Activated CD8-positive, alpha-beta memory T cell treated with anti-CD3 and anti-CD28 coated beads for 24 hours (primary cell): ENCODE measurements at places on chromosomes 16 and 17.

GRCh38 chr17:62059414-62059813 is 5.7 kb downstream of the MED13 start:
- DNase-seq, result no peak

DNA sequence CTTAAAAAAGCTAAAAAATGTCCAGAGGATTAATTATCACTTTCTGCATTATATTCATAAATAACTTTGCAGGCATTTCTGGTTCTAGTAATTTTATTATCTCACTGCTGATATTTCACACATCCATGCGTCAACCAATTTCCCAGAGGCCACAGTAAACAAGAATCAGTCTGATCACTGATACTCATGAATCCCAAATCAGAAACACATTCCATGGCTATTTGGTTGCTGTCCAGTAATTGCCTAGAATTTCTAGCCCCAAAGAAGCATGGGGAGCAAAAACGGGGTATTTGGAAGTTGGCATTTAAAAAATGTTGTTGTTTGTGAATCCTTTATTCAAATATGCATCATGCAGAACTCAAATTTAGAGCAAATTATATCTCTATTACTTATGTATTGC is 244.8 kb downstream of the CDH8 start:
- DNase-seq, result no peak

DNA sequence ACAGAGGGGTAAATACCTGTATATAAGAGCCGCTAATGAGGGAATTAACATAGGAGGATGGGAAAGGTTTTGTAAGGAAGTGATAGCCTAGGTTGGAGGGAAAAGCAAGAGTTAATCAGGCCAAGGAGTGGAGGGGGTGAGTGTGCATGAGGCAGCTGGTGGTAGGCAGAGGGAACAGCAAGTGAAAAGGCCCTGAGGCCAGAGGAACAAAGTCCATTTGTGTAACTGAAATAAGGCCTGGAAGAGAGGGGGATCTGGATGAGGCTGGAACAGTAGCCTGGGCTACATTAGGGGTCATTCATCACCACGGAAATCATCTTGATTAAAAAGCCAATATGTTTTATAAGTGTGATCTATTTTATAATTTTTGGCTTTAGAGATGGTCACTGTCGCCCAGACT is 45.7 kb downstream of the FZD2 start:
- DNase-seq, result no peak

GRCh38 chr17:78855561-78856165 is 15.0 kb upstream of the USP36 start:
- DNase-seq, result no peak

- DNase-seq, result no peak
Observed at GRCh38 chr17:47948706-47949196, 7.4 kb downstream of the PNPO start.

DNA sequence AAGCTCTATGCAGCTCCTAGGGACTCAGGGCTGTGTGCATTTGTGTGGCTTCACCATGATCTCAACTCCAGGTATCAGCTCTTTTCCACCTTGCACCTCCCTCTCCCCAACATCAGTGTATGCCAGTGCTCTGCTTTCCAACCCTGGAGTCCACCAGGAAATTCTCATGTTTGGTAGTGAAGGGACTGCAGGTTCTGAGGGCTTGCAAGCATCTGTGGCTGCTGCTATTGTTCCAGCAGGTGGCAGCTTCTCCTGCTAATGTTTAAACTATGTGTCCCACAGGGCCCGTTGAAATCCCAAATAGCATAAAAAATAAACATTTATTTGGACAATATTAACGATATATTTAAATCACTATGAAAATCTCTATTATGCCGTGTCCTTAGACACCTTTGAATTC is 82.0 kb downstream of the RGS9 start:
- no peak for DNase-seq

DNA sequence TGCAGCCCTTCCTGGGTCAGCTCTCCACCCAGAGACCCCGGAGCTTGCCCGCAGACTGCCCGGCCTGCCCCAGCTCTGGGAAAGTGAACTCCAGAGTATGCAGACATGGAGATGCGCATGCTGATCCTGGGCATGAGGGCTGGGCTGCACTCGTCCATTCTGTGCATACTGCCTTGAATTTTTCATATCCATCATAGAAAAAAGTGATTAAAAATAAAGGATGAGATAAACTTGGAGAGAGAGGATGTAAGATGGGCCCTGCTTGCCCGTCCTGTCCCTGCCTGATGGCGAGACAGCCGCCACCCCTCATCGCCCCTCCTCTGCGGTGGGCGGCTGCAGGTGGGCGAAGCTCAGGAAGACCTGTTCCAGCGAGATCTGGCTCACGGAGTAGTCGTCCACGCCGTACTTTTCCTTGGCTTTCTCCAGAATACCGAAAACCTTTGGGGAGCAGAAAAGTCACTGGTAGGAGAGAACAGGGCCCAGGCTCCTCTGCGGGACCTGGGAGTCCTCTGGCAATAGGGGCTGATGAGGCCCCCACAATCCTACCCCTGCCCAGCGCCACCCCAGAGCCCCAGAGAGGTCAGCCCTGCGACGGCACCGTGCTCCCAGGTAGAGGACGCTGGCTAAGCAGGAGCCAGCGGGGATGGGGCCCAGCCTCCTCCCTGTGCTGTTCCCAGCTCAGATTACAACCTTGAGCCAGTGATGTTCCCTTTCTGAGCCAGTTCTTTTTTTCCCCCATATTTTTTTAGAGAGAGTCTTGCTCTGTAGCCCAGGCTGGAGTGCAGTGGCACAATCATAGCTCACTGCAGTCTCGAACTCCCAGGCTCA is 8.7 kb upstream of the RNPS1 start:
- DNase-seq, result no peak

DNA sequence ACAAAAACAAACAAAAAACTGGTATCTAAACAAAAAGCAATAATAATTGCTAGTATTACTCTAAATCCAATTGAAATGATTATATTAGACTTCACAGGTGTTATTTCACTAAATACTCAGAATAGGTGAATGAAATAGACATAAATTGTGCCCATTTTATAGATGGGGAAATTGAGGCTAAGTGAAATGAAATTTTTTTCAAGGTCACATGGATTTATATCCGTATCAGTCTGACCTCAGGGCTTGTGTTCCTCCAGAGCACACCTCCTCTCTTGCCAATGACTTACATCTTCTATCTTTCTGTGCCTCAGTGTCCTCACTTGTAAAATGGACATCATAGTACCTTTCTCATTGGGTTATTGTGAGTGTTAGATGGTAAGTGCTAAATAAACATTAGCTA is 72.3 kb downstream of the GP2 start:
- no peak for DNase-seq

- no peak for DNase-seq
Observed at GRCh38 chr17:32302860-32303649, 37.4 kb downstream of the RHBDL3 start.

- DNase-seq, result no peak
Observed at GRCh38 chr16:88334778-88335720, 47.7 kb upstream of the ZNF469 start.

GRCh38 chr16:86491640-86492023 is 18.7 kb upstream of the FOXF1 start:
- no peak for DNase-seq

DNA sequence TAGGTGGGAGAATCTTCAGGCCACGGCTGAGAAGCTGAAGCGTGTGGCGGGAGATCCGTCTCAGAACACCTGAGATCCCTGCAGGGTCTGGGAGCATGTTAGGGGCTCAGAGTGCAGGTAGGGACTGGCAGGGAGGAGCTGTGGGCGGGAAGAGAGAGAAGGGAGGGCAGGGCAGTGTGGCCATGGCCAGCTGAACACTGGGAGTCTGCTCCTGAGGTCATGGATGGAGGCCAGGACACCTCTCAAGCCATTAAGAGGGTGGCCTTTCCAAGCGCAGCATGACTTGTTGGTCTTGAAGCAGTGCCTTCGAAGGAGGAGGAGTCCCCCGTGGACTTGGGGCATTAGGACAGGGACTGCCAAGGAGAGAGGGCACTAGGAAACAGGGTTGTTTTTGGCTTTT is 23.7 kb downstream of the NAA60 start:
- no peak for DNase-seq

DNA sequence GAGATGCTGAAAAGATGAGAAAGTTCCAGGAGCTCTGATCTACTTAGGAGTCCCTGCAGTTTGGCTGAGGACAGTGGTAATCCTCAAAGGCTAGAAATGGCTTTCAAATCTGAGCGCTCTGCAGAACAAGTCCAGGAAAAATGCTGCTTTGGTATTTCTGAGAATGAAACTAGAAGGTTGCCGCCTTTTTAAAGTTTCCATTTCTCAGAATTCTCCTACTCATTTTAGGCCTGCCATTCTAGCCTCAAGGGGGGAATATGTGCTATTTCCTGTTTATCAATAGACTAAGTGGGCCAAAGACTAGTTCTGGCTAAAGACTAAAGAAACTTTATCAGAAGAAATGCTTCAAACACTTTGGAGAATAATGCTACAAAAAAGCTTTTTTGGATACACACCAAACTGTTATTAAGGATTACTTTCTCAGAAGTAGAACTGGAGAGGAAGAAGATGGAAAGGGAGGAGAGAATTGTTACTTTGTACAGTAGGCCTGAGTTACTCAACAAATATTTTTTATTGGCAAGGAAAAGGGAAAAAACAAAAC is at the start of gene SLFN12L:
SLFN12L (minus strand) TSS at position 78 of the 541 bp plus-strand sequence. CDS start 15,314 bp downstream, outside the sequence.
- peak; percentile 63 for DNase-seq

GRCh38 chr17:82940226-82941020 is 100.6 kb upstream of the ZNF750 start:
- DNase-seq, result no peak

GRCh38 chr17:64460955-64461354 is 12.0 kb downstream of the MILR1 start:
- no peak for DNase-seq

DNA sequence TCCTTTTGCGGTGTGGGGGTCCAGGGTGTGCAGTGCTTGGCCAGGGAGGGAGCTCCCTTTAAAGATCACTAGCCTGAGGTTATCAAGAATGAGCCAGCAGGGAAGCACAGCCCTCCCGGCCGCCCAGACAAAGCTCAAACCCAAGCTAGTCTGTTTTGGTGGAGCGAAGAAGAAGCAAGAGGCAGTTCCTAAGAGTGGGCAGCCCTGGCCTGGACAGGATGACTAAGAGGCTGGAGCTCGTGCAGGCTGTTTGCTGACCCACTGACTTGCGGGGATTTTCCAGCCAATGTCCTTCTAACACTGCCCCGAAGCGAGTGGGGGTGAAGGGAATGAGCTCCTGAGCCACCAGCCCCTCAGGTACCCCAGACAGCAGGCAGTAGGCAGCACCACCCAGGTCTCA is 134.4 kb downstream of the COPRS start:
- DNase-seq, result no peak

- no peak for DNase-seq
Observed at GRCh38 chr17:18230288-18231141, 5.1 kb downstream of the LLGL1 start.

DNA sequence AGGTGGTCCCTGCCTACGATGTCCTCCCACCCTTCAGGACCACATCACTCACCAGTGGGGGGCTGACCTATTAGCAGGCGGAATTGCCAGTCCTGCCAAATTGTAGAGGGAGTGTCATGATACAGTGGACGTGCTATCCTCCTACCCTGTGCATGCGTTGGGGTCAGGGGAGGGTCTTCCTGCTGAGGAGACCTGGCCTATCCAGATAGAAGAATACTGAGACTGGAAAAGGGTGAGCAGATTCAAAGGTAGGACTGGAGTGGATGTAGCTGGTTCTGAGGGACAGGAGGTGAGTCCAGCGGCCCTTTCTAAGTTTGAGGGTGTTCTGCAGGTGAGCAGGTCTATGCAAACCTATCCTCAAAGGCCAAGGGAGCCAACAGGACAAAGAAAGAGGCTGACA is 8.0 kb downstream of the PRSS41 start:
- no peak for DNase-seq

DNA sequence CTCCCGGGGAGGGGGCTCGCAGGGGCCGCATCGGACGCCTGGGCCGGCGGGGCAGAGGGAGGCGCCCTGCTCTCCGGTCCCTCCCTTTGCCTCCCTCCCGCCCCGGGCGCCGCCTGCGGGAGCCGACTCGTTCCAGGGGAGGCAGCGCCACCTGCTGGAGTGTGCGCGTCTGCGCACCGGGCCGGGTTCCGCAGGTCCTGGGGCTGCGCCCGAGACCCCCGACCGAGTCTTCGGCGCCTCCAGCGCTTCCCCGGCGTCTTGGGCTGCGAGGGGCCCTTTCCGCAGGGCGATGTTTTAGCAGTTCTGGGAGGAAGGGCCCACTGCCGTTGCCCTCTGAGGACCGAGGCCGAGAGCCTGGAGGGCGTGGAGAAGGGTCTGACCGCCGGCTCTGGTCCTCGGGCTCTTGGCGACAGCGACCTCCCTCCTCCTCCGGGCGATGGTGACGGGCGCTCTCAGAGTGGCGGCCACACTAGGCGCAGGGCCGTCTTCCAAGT is 106.3 kb downstream of the SEC14L1 start:
- DNase-seq, result peak; percentile 97

DNA sequence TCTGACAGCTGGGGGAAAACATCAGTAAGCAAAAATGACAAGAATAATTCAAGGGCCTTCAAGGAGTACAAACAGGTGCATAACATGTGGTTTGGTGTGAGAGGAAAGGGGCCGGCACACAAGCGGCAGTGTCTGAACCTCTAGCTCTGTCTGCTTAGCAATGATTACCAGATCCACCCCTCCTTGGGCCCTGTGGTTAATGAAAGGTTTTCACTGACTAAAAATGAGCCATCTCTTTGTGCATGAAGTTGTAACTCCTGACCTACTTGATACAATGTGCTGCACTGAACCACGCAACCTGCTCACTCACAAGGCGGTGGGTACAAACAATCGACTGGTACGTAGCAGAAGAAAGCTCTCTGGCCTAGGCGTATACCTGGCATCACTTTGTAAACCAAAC is 15.1 kb downstream of the FAM117A start:
- DNase-seq, result peak; percentile 74

GRCh38 chr16:81583893-81584631 is 139.5 kb downstream of the CMIP start:
- no peak for DNase-seq

DNA sequence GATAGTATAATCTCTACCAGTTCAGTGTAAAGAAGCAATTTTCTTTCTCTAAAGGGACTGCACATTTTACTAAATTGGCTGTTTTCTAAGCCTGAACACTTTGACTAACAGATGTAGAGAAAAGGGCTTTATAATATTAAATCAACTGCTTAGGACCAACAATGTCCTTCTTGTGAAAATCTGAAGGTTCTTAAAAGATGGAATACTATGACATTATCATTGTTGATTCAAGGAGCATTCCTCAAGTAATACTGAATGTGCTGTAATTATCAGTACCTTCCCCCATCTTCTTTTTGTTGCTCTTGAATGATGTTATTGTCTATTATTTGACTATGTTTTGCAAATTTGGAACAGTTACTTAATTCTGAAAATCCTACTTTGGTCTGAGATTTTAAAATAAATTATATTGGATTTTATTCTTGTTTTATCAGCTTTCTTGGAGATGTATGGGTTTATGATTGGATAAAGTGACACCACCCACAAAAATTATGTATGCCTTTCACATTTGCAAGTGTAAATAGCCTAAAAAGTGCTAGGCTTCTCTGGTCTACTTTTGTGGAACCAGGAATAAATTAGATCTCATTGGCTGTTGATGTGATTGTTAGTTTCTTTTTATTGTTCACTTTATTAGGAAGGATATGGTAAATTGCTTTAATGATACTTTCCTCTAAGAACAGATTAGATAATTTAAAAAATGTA is 53.0 kb downstream of the TAOK1 start:
- DNase-seq, result no peak

DNA sequence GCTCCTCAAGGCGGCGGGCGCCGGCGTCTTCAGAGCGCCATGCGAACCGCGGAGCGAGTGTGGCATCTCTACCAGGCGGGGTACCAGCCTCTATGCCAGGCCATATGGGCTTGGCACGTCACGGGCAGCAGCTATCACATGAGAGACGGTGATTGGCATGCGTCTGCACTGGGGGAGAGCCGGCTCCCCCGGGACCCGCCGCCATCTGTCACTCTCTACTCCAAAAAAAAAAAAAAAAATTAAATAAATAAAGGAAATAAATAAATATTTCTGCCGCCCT is at the start of gene NEUROD2:
NEUROD2 (minus strand) TSS at position 70 of the 280 bp plus-strand sequence. CDS start 1,321 bp downstream, outside the sequence.
- DNase-seq, result no peak

- peak; percentile 56 for DNase-seq
Observed at GRCh38 chr17:2267354-2267753, 36.2 kb downstream of the SMG6 start.
